ENCODE measurements at places on chromosomes 3 and 15. TPM values are rescaled to one million over a fixed set of nuclear protein-coding genes. Genes with fewer than 3 reads are reported as not detected.

PRR23C gene
- total RNA-seq: not detected

OXTR gene
- total RNA-seq: 0.57 TPM

CTXN2 gene
- not detected for total RNA-seq

HAUS2 gene
- 21.6 TPM for total RNA-seq

CX3CR1 gene
- total RNA-seq: not detected

GRK7 gene
- total RNA-seq: not detected

TLR9 gene
- total RNA-seq: under 0.01 TPM

PLA2G4D gene
- not detected for total RNA-seq

SLC28A1 gene
- total RNA-seq: not detected

ARHGEF3 gene
- 27.3 TPM for total RNA-seq

Data from smooth muscle cell of bladder (primary cell).